ENCODE measurements at places on chromosomes 4 and X.
A peak's percentile ranks its signal among the peaks of the same experiment; 100 is the strongest.

GRCh38 chrX:8927066-8927635 lies 106.8 kb downstream of the FAM9B start:
- no peak for DNase-seq

GRCh38 chrX:140503714-140504351 lies 1.0 kb downstream of the SOX3 start:
- DNase-seq, result peak; percentile 79

DNA sequence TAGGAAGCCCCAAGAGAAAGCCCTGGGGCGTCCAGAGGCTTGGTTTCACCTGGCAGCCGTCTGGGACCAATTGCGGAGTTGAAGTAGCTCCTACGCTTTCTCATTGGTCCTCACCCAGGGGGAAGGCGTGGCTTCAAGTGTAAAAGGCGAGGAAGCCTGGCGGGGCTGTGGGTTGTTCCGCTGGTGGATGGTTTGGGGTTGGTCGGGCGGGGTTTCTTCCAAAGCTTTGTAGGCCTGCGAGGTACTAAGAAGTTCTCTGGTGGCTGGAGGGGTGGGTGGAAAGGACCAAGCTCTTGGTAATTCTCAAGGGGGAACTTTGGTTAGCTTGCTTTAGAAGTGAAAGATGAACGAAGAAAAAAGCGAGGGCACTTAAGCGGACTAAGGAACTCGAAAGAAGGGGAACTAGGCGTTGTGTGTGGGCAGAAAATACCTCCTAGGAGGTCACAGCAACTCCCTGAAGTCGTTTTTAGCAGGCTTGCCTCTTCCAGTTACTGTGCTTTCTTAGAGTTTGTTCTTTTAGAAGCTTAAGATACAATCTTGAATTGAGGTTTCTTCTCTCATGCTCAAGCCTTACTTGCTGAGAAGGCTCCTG lies 36.6 kb downstream of the CCNG2 start:
- peak; percentile 76 for DNase-seq

DNA sequence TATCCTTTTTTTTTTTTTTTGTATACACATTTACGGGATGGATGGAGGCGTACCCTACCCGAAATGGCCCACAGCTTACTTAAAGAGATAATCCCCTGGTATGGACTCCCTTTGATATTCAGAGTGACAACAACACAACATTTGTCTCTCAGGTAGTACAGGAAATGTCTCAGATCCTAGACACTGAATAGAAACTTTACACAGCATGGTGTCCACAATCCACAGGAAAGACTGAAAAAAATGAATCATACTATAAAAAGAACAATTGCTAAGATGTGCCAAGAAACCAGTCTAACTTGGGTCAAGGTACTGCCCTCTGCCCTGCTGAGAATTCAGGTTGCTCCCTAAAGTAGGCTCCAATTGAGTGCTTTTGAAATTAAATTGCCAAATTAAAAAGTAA lies 100.8 kb upstream of the LANCL3 start:
- no peak for DNase-seq

DNA sequence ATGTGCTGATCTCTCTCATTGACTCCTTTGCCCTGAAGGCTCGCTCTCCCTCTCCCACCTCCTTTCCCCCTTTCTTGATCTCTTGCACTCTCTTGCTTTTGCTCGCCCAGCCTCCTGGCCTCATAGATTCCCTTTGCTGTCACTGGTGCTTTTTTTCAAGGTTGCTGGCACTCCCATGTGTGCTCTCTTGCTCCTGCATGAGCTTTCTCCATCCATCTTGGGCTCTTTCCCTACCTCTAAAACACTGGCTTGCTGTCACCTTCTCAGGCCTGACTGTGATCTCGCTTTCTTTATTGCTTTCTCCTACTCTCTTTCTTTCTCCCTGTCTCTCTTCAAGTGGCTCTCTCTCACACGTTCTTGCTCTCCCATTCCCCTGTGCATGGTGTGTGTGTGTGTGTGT lies 202.0 kb downstream of the HS6ST2 start:
- no peak for DNase-seq

DNA sequence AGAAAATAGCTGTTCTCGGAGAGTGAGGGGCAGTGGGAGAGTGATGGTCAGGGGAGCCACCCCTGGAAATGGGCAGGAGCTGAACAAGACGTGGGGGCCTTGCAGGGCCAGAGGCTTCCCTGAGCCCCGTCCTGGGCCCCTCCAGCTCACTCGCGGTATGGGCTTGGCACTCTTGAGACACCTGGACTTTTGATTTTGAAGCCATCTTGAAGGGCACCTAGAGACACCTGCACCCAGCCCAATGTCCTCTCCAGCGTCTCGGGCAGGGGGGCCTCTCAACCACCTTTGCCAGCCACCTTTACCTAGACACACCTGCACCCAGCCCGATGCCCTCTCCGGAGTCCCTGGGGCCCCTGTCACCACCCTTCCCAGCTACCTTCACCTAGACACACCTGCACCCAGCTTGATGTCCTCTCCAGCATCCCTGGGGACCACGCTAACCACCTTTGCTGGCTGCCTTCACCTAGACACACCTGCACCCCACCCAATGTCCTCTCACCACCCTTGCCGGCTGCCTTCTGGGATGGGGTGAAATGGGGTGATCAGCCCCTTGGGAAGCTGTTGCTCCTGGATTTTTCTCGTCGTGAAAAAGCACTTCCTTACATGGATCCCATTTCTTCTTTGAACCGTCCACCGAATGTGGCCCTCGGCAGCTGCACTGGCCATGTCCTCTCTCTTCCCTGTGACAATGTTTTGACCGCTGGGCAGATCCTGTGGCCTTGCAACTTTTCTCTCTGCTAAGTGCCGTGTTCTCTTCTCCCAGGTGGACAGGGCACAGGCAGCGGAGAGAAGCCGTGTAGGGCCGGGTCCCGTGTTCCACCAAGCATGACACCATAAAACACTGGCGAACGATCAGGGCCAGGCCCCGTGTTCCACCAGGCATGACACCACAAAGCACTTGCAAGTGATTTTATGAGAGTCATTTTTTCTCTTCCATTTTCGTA lies 47.5 kb downstream of the CPZ start:
- DNase-seq, result peak; percentile 33
